ENCODE measurements at places on chromosomes 1 and 21.
A peak's percentile ranks its signal among the peaks of the same experiment; 100 is the strongest.

DNA sequence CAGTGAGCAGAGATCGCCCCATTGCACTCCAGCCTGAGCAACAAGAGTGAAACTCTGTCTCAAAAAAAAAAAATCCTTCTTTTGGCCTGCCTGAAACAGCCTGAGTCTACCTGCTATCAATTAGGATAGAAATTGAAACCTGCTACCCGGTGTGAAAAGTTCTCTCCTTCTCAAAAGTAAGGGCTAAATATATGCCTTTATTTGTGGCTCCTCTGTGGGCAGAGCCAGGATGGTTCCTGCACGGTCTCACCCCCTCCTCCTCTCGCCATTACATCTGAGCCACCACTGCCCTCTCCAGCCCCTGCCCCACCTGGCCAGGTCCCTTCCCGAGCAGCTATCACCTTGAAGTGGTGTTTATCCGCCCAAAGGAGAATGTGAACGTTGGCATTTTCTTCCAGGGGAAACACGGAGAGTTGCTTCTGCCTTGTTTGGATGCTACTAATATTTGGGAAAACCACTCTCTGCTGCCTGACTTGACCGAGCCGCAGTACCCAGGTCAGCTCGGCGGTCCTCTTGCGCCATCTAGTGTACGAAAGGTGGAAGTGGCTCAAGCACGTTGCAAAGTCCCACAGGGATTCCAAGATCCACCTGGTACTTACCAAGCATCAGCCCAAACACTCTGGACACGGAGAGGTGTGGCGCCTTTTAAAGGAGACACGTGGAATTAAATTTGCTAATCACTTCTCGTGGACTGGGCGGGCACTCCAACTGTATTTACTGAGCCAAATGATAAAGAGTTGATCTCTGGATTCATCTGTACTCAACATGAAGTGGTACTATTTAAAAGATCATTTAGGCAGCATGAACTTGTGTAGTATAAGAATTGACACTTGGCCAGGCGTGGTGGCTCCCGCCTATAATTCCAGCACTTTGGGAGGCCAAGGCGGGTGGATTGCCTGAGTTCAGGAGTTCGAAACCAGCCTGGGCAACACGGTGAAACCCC lies 31.9 kb downstream of the SETD4 start:
- DNase-seq: peak; percentile 87

- DNase-seq: no peak
Observed at GRCh38 chr1:87224201-87224600, 104.5 kb upstream of the LMO4 start.

- no peak for DNase-seq
Observed at GRCh38 chr1:171780583-171781175, 781 bp upstream of the METTL13 start.

- DNase-seq: no peak
Observed at GRCh38 chr1:222034790-222035189, 292.9 kb upstream of the DUSP10 start.

DNA sequence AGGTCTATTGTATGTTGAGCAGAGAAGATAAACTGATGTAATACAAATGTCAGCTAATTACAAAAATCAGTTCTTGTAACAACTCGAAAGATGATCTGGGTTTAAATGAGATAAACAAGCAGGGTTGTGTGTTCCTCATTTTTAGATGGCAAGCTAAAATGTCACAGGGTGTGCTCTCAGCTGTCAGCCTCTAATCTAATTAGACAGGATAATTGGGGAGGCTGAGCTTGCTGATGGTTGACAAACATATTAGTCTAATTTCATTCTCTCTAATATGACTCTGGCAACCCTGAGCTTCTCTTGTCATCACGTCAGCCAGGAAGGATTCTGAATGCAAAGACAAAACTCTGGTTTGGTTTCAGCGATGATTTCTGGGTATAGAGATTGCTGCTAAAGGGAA lies 335.3 kb upstream of the KAZN start:
- DNase-seq: no peak

- DNase-seq: no peak
Observed at GRCh38 chr1:110450929-110451328, at the start of gene PROK1. Gene PROK1, plus strand, starts transcription at chr1:110451149. Its CDS starts 68 bp downstream, at chr1:110451217.

- no peak for DNase-seq
Observed at GRCh38 chr1:181592255-181592859, 109.0 kb downstream of the CACNA1E start.

- DNase-seq: no peak
Observed at GRCh38 chr1:145805057-145805456, 18.8 kb downstream of the RNF115 start.

- no peak for DNase-seq
Observed at GRCh38 chr21:33892853-33893252, 22.8 kb downstream of the ATP5PO start.

DNA sequence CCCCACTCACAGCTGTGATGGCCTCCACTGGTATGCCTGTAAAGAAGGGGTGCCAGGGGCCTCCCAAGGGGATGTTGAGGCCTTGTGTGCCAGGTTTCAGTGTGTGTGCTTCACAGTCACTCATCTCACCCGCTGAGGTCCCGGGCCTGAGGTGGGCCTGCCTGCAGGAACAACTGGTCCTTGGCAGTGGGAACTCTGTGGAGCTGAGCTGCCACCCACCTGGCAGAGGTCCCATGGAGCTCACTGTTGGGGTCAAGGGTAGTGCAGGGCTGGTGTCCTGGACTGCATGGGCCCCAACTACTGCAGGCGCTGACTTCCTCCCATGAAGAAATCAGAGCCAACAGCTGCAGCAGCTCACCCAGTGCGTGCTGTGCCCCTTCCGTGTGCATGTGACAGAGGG lies 17.3 kb upstream of the ZNF678 start:
- DNase-seq: no peak

GRCh38 chr1:98410082-98410481 lies 251.4 kb upstream of the SNX7 start:
- no peak for DNase-seq

- DNase-seq: peak; percentile 31
Observed at GRCh38 chr1:46174448-46175231, at the start of gene TSPAN1. Gene TSPAN1, plus strand, starts transcription at chr1:46175087. Its CDS starts 6,021 bp downstream, at chr1:46181108.
